ENCODE measurements at places on chromosomes 7 and 10.

GRCh38 chr7:141209454-141209853 is 135.6 kb downstream of the TMEM178B start:
- no peak for DNase-seq

DNA sequence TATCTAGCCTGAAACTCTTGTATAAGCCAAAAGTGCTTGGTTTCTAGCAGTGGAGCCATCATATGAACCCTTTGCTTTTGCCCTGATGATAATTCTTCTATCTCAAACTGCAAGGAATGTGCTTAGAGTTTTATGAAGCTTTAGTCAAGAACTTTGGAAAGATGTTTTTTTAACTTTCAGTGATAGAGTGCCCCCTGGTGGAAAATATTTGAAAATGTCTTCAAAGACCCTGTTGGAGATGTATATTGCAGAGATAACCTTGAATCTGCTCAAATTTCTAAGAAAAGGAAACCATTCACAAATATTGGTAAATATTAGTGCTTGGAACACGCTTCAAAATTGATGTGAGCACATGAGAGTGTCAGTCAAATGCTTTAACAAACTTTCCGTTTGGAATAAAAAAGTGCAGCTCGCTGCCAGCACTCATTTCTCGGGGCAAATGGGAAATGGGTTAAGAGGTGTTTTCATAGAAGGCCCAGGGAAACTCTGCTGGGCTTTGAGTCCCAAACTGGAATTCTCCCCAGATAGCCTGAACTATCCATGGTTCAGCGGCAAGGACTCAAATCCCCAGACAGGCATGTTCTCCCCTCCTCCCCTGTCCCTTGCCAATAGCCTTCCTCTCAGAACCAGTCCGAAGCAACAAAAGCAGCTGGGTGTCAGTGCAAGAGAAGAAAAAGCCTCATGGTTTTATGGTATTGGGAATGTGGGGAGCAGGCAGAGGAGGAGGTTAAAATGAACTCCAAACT is 129.3 kb downstream of the MYOF start:
- no peak for DNase-seq

DNA sequence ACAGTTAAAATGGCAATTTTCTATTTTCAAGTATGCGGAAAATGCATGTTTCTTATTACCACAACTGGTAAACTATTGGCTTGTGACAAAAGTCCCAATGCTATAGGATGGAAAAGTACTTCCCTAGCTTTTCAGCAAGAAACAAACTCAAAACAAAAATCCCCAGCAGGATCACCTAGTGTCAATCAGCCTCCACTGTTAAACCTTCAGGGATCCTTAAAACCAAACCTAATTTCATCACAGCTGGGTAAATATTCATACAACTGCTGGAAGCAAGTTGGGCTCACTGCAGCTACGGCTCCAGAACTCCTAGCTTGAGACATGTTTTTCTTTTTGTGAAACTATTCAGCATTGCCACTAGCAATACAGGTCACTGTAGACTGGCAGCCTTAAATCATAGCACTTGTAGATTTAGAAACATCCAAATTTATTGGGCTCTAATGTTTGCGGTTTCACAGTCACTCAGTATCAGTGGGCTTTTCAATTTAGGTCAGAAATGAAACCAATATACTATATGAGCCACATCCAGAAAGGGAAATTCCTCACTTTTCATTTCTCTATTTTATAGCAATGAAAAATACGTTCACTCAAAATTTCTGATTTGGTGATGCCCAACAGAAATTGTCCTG is 145.2 kb upstream of the ANK3 start:
- DNase-seq, result no peak

DNA sequence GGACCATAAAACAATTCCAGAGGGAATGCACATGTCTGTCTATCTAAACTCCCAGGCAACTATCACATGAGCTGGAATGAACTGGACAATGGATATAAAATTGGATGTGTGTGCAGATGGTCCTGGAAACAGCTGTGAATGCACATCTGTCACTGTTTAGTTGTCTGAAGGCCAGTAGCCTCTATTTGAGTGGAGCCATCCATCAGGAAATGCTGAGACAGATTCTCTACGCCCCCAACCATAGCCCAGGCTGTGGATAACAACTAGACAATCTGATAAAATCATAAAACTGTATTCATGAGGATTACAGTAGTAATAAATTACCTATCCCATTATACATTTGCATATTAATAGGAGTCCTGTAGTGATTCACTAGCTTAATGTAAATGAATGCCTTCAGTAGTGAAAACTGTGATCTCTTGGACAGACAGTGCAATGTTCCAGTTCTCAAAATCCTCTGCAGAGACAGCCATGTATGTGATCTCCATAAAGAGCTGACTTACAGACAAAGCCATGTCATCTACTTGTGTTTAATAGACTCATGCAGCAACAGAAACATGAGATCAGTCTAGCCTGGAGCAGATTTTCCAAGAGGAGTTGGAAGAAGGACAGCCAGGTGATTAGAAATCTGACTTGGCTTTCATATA is 907.6 kb downstream of the KCNMA1 start:
- DNase-seq, result no peak

- no peak for DNase-seq
Measured at GRCh38 chr10:51394039-51394438, 305.4 kb downstream of the CSTF2T start.

- no peak for DNase-seq
Measured at GRCh38 chr7:16447876-16448275, 17.7 kb downstream of the SOSTDC1 start.

- DNase-seq, result peak; percentile 31
Measured at GRCh38 chr10:124621637-124622036, 122.5 kb downstream of the FAM53B start.

DNA sequence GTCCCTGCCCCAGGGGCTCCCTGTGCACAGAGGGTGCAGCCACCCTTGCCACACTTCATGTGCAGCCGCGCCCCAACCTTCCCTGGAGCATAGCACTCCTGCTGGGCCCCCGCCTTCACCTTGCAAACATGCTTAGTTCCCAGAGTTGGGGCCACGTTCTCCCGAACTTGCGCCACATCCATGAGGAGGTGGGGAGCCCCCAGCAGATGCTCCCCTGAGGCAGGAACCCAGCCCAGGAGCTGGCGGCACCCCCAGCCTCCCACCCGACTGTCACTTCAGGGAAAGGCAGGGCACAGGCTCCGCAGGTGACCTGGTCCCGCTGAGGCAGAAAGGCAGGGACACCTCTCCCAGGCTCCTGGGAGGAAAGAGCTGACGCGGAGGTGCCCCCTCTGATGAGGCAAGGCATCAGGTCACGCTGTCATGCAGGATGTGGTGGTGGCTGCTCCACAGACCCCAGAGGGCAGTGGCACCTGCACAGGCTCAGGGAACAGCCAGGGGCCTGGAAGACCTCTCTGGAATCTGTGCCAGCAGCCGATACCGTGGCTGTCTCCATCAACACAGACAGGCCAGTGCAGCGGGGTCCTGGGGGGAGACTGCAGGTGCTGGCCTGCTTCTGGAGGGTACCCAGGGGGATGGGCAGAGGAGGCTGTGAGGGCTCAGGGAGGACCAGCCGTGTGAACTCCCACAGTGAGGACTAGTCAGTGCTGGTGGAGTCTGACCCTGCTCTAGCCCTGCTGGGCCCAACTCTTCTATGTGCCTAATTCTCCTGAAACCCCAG is 221.3 kb downstream of the MAD1L1 start:
- no peak for DNase-seq

DNA sequence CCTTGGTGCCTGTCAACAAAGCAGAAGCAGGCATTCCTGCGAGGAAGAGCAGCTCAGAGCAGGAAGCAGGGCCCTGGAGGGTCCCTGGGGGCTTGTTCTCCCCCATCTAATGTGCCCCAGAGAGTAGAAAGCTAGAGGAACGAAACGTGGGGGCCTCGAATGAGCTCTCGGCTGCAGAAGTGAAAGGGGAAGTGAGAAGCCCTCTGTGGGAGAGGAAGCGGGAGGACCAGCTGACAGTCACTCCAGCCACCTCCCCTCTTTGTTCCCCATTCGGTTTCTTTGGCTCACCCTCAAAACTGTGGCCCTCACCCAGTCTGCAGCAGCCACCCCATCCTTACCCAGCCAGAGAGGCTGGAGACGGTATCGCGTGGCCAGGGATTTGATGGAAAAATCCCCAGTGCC is 25.0 kb downstream of the C10orf105 start:
- DNase-seq, result no peak

GRCh38 chr10:18303851-18304801 is 163.9 kb downstream of the CACNB2 start:
- DNase-seq, result no peak

DNA sequence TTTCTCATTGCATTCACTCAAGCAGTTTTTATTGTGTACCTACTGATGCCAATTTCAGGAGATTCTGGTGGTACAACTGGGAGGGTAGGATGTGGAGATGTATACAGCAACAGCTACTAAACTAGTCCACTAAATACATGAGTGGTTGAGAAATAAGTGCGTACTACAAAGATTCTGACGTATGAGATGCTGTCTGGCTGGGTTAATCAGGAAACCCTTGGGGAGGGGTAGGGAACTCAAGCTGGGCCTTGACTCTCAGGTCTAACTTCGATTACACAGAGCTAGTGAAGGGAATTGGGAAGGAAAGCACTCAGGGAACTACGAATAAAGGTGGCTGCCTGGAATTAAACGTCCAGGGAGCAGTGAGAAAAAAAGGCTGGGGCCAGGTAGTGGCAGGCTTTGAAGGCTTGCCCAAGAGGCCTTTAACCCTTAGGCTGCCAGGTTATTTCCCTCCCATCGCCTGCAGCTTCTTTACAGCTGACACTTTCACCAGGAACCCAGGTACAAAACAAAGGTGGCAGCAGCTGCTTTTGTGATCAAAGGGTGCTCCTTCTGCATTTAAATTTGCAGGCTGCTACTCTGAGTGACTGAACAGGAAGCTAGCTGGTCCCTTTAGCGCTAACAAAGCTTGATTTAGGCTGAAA is 3.2 kb downstream of the MMS19 start:
- DNase-seq, result no peak

GRCh38 chr7:154910125-154910524 is 92.8 kb downstream of the PAXIP1 start:
- DNase-seq, result no peak

DNA sequence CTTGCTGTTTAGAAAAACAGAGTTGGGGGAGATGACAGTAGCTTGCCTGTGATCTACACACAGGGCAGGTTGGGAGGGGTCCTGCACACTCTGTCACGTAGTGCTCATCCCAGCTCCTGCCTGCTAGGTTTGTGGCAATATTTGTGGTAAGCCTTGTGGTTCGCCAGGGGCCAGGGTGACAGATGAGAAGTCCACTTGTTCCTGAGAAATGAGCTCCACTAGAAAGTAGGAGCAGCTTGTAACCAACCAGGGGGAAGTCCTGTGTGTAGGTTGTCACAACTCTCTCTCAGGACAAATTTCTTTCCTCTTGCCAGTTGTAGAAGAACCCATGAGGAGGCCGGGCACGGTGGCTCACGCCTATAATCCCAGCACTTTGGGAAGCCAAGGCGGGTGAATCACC is 147.0 kb downstream of the TCF7L2 start:
- no peak for DNase-seq

DNA sequence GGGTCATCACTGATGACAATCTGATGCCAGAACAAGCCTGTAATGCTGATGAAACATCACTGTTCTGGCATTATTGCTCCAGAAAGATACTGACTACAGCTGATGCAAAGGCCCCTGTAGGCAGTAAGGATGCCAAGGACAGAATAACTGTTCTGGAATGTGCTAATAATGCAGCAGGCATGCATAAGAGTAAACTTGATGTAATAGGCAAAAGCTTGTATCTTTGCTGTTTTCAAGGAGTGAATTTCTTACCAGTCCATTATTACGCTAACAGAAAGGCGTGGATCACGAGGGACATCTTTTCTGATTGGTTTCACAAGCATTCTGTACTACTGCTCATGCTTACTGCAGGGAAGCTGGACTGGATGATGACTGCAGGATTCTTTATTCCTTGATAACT is 18.7 kb downstream of the LCOR start:
- DNase-seq, result no peak

DNA sequence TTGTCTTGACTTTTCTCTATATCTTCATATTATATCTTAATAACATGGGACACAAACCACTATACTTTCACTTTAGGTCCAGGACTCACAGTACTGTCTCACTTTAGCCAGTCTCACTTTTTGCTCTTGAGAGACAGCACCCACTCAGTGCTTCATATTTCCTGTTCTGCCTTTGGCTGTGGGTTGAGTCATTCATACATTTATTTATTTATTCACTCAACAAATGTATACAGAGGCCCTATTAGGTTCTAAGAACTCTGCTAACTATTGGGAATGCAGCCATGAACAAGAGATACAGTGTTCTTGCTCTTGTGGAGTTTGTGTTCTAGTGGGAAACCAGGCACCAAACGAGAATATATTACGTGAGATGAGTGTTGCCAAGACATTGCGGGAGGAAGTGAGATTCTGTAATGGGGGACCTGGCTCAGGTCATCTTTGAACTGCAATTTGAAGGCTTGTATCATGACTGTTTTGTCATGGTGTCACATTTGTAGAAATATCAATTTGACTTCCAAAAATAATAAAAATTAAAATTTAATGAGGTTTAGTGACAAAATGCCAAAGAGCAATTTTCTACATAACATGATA is 190.1 kb downstream of the SDHAF3 start:
- DNase-seq, result no peak

DNA sequence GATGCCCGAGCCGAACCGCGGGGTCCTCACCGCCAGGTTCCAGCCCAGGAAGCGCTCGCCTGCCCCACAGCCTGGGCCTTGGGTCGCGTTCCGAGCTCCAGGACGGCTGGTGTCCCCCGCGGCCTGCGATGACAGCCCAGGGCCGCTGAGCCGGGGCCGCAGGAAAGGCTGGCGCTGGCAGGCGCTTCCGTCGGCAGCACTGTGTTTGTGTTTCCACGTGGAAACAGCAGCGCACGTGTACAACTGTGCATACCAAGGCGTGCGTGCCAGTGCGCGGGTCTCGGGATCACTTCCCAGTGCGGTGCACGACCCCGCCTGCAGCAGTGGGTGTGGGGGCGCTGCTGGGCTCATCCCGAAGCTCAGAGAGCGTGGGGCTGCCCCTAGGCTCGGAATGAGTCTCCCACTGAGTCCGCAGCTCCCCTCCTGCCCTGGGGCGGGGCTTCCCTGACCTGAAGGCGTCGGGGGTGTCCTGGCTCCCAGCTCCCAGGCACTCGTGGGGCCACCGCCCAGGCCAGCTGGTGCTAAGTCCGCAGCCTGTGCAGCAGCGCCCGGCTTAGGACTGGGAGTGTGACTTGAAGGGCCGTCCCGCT is 17.2 kb downstream of the AP5Z1 start:
- no peak for DNase-seq

DNA sequence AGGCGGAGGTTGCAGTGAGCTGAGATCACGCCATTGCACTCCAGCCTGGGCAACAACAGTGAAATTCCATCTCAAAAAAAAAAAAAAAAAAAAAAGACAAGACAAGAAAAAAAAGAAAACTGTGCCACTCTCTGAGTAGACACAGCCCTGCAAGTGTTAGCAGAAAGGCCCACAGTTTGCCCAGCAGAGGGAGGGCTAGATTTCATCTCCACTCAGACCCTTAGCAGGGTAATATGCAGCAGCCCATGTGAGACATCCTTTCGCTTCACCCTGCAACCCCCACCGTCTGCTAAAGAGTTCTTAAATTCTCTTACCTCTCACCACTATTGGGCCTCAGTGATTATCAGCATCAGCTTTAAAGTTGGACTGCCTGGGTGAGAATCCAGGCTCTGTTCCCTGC is 38.2 kb downstream of the CTNNA3 start:
- DNase-seq, result peak; percentile 31

Data from caudate nucleus (tissue), 63 donors.